RCC 7860 (cell line): ENCODE measurements at places on chromosomes 4 and X.
A peak's percentile ranks its signal among the peaks of the same experiment; 100 is the strongest.

- peak; percentile 12 for DNase-seq
Measured at GRCh38 chr4:119211867-119212233, 663 bp upstream of the USP53 start.

DNA sequence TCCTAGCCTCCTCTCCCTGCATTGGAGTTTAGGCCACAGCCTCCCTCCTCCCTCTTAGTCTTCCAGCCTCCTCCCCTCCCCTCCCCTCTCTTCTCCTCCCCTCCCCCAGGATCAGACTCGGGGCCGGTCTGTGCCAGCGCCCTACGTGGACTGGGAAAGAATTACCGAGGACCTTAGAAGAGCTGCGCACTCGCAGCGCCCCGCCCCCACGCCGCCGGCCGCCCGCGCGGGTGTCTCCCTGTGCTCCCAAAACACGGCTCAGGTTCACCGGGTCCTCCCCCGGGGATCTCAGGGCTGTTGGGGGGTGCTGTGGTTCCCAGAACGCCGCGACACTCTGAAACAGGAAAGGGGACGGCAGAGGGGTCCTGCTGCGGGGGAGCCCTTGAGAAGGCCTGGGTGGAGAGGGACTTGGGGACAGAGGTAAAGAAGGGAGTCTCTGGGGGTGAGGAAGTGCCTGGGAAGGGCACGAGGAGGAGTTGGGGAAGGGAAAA is 122.3 kb upstream of the TBL1X start:
- DNase-seq, result peak; percentile 53

GRCh38 chr4:55125087-55125721 is at the start of gene KDR:
KDR (minus strand) TSS chr4:55125595; CDS start chr4:55125293, 302 bp downstream.
- no peak for DNase-seq

DNA sequence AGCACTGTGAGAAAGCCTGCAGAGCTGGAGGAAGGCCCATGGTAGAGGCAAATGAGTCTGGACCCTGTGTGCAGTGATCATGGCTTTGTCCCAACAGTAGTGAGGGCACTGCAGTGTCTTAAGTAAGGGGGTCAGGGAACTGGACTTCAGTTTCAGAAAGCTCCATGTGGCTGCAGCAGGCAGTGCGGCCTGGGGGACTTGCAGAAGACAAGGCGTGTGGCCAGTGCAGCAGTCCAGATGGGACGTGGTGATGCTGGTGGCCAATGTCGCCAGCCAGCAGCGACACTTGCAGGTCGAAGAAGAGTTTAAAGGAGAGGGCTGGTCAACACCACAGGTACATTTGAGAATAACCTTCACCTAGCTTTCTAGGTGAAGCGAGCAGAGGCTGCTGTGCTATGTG is 113.4 kb downstream of the ZNF827 start:
- no peak for DNase-seq

DNA sequence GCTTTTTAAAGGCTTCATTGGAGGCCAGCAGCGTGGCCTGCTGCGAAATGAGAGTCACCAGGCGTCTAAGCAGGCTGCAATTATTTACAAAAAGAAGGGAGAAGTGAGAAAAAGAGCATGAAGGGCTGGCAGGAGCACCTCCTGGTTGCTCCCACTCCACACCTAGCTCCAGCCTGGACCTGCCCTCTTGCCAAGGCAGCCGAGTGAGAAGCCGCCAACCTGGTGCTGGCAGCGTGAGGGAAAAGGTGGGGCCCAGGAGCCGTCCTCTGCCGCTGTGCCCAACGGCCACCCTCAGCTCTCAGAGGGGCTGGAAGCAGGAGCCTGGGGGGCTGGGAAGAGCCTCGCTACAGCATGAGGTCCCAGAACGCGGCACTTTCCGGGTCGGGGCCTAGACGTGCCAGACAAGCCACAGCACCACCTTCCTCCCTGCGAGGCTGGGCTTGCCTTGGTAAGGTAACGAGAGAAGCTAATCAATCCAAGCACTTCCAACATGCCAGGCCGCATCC is 16.3 kb downstream of the SLC6A8 start:
- DNase-seq, result no peak

- no peak for DNase-seq
Measured at GRCh38 chrX:153598541-153599191, at the start of gene CCNQ. CCNQ (minus strand) TSS chrX:153599139; CDS start chrX:153599073, 66 bp downstream.

- no peak for DNase-seq
Measured at GRCh38 chrX:153463031-153463430, 7.3 kb downstream of the HAUS7 start.

- no peak for DNase-seq
Measured at GRCh38 chr4:131638781-131639180, 1510.3 kb upstream of the PCDH10 start.

DNA sequence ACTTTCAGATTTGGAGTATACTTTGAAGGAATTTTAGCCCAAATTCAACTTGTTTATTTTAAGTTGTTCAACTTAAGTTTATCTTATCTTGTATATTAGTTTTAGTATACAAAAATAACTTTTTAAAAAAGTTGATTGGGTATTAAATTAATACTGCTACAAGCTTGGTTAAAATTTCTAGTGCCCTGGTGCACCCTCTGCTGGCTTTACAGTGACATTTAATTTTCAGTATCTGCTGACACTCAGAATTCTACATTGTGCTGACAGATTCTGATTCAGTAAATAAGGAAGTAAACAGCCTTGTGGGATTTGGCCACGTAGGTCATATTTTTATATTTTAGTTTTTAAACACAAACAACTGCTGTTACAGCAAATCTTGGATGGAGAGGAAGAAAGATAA is 2.9 kb downstream of the EDA start:
- DNase-seq, result no peak

DNA sequence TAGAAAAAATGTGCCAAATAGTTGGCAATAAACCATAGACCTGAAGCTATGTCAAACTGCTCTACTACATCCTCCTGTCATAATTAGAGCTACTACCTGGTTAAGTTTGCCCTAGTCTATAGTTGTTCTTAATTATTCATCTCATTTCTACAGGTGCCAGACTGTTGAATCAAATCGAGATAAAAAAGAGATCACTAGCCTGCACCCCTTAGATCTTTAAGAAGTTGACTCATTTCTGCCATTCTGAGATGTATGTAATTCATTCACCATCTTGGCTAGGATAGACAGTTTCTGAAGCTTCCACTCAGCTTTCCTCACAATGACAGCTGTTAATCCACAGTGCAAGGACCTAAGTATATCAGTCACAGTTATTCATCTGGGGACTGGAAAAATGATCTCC is 452.1 kb upstream of the BOD1L1 start:
- no peak for DNase-seq

DNA sequence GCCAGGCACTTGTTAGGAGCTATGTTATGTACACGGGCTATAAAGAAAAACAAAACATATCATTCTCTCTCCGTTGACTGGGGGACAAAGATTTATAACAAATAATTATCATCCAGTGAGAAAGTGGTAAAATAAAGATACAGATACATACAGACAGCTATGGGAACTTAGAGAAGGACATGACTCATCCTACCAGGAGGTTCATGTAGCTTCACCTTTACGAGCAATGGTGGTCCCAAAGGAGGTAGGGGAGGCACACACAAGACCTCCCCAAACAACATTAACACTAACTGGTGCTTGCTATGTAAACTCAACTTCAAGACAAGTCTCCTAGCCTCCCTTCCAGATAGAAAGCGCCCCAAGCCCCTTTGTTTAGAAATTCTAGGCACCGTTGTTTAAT is 8.9 kb downstream of the AMBN start:
- no peak for DNase-seq

DNA sequence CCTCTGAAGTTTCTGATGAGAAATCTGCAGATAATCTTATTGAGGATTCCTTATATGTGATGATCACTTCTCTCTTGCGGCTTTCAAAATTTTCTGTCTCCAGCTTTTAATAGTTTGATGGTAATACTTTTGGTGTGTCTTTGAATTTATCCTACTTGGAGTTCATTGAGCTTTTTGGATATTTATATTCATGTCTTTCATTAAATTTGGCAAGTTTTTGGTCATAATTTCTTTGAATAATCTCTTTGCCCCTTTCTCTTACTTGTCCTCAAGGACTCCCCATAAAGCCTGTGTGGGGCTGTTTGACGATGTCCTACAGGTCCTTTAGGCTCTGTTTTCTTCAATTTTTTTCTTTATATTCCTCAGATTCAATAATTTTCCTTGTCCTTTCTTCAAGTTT is 11.3 kb upstream of the FAM47E start:
- no peak for DNase-seq

- DNase-seq, result no peak
Measured at GRCh38 chrX:129791961-129792570, 12.3 kb downstream of the SASH3 start.

- peak; percentile 8 for DNase-seq
Measured at GRCh38 chrX:9988762-9989161, 21.6 kb downstream of the CLDN34 start.

GRCh38 chr4:78666830-78667258 is 109.3 kb upstream of the BMP2K start:
- no peak for DNase-seq

- DNase-seq, result no peak
Measured at GRCh38 chrX:138534410-138534809, 177.1 kb downstream of the FGF13 start.

- DNase-seq, result no peak
Measured at GRCh38 chr4:5391492-5391891, 316.9 kb downstream of the EVC2 start.

DNA sequence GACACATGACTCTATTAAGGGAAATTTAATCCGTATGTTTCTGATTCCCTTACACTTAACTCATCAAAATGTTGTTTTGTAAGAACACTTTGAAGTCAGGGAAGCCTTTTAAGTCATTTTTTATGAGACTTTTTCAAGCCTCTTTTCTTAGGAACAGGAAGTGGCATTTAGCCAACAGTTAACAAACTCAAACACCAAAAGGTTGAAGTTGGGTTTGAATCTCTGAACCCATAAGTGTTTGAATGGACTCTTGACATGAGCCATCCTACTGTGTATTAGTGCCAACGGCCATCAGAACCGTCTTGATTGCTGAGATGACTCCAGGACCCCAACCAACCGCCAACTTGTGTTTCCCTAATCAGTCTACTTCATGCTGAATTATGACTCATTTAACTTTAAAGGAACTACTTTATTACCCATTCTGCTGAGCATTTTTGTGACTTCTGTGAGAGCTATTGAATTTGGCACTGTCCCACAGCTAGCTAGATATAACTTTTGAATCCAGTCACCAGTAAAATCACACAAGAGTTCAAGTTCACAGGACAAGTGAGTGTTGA is 209.1 kb upstream of the FAT1 start:
- DNase-seq, result no peak

GRCh38 chr4:11165052-11165451 is 263.6 kb downstream of the HS3ST1 start:
- no peak for DNase-seq

DNA sequence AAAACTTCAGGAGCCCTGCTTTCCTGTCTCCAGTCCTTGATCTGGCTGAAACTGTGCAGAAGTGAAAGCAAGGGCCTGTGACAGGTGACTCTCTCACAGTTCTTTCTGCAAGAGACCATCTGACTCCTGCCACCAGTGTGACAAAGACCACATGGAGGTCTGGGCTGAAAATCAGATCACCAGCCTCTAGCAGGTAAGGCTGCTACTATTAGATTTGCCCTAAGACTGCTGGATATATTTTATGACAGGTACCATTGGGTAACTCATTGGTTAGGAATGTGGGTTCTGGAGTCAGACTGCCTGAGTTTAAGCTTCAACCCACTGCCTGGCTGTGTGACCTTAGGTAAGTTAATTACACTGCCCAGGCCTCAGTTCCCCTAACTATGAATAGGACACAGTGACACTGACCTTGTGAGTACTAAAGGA is 163.3 kb upstream of the SLC7A11 start:
- DNase-seq, result peak; percentile 20

GRCh38 chr4:96784336-96784735 is 944.4 kb downstream of the PDHA2 start:
- DNase-seq, result no peak

DNA sequence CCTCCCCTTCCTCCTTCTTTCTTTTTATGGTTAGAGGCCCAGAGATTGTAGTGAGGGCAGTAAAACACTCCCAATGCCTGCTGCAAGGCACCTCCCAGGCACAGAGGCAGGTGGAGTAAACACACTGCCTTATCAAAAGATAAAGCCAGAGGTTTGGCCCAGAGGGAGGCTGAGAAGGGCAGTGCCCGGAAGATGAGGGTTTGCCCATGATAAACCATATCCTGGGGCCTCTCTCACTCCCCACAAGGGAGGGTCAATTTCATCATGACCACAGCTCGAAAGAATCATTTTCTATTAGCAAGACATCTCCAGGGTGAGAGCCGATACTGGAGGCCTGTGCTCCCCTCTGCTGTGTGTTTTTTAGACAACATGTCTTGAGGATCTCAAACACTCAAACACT is 98.5 kb upstream of the FAM9C start:
- no peak for DNase-seq

GRCh38 chrX:40177117-40177430 is 79.3 kb upstream of the BCOR start:
- DNase-seq, result no peak

GRCh38 chrX:9465380-9466123 is 694 bp downstream of the TBL1X start:
- DNase-seq, result no peak

GRCh38 chrX:55033429-55033828 is 2.7 kb upstream of the ALAS2 start:
- DNase-seq, result peak; percentile 26

DNA sequence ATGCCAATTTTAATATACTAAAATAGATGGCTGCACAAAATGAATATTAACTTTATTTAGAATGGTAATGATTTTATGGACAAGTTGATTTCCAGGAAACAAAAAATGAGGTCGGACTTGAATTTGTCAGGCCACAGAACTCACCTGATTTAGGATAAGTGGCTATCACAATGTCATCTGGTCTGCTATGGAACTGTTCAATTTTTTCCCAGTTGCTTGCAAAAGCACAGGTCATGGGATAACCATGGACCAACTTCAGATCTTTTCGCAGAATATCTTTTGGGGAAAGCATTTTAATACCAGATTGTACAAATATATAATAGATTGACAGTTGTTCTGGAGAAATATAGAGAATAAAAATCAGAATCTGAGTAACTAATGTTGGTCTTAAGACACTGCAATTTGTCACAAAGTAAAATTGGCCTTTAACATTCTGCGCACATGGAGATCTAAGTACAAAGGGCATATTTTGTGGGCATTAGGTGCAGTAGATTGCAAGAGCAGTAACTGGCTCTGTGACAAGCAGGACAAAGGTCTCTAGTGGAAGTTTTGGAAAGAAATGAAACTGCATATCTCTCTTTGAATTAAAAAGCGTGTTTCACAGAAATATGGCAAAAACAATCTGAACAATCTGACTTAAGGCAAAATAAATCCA is 5.4 kb downstream of the SULT1B1 start:
- DNase-seq, result no peak

DNA sequence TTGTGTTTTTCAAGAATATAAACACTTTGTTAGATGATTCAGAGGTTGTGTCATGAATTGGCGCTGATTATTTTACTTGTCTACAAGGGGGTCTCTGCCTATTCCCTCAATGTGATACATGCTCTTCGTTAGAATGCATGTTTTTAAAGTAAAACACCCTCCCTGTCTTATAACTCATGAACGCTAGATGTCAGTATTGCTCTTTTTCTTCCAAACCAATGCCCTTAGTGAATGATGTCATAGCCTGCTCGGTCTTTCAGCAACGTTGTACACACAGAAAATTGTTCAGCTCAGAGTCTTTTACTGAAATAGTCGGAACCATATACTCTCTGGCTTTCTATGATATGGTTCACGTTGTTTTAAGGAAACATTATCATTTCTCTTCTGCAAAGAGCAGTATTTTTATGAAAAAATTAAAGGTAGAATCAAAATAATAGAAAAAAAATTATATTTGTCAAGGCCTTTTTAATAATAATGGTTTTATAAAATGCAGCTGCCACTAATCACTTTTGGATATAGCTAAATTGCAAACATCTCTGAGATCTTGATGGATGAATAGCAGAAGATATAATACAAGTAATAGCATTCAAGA is 292.9 kb downstream of the TLL1 start:
- DNase-seq, result peak; percentile 57

GRCh38 chr4:38565271-38566199 is 98.5 kb upstream of the KLF3 start:
- DNase-seq, result no peak
